ENCODE measurements at places on chromosomes 3 and 15.

- DNase-seq: no peak
Measured at GRCh38 chr15:65310431-65311137, 6.1 kb downstream of the RNU5B-1 start.

DNA sequence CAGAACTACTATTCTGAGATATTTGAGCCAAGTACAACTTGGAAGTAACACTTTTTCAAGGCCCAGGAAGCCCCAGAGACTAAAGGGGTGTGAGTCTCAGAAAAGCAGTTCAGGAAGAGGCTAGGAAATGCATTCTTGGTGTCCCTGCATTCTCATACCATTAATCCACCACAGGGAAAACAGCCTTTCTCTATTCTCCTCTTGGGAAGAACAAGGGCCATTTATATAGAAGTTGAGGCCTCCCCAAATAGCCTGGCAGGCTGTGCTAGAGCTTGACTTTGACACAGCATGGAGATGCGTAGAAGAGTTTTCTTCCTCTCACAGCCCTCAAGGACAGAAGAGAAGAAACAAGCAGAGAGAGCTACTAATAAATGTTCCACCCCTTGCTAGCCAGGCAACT lies 5.5 kb upstream of the NR2C2 start:
- DNase-seq: no peak

GRCh38 chr3:65604863-65605526 lies 433.7 kb downstream of the MAGI1 start:
- DNase-seq: no peak

- no peak for DNase-seq
Measured at GRCh38 chr3:95434491-95434890, 1371.6 kb downstream of the NSUN3 start.

DNA sequence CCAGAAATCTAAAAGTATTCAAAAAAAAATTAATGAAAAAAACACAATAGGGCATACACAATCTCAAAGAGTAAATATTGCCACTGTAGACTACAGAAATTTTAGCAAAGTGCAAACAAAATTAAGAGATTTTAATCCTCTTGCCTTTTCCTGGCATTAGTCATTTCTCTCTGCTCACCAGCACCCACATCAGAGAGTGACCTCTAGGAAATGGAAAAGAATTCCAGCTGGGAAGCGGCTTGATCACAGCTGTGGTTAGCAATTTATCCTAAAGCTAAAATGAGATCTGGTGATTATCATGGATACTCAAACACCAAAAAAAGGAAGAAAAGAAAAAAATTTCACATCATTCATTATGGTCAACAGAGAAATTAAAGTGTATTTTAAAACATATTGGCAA lies 7.5 kb downstream of the CSNK1G1 start:
- no peak for DNase-seq

DNA sequence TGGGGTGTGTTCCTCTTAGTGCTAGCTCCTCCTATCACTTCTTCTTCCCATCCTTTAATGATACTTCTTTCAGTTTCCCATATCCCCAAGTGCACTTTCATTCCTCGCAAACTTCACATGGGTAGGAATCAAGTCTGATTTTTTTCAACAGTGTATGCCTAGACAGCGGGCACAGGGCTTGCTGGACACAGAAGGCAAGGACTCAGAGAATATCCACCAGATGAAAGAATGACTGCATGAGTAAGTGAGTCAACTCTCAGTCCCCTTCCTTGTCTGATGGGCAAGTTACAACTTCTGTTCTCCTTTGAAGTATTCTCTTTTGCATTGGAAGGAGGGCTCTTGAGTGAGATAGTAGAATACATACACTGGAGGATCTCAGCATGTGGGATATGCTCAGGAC lies 3.1 kb upstream of the SQOR start:
- no peak for DNase-seq

- no peak for DNase-seq
Measured at GRCh38 chr3:52216585-52217408, 8.6 kb downstream of the TLR9 start.

DNA sequence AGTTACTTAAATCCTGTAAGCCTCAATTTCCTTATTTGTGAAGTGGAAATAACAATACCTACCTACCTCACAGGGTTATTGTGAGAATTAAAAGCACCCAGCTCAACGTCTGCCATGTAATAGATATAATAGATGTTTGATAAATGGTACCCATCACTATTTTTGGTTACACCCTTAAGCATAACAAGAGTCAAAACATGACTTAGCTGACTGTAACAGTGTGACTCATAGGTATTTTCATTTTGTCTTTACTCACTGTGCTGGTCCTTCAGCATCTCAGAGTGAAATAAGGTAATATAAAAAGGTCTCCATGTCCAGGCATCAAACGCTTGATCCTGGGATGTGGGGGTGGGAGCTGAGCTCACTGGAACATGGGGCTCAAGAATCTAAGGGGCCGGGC lies 3.1 kb downstream of the CPLX3 start:
- no peak for DNase-seq

- DNase-seq: no peak
Measured at GRCh38 chr3:107989661-107990060, 101.2 kb downstream of the CD47 start.

Data from iPS-NIHi11 (cell line).